HuH-7 (cell line): ENCODE measurements at places on chromosomes 2 and 18.

- DNase-seq, result no peak
Measured at GRCh38 chr2:219783359-219783975, 156.0 kb downstream of the SLC4A3 start.

DNA sequence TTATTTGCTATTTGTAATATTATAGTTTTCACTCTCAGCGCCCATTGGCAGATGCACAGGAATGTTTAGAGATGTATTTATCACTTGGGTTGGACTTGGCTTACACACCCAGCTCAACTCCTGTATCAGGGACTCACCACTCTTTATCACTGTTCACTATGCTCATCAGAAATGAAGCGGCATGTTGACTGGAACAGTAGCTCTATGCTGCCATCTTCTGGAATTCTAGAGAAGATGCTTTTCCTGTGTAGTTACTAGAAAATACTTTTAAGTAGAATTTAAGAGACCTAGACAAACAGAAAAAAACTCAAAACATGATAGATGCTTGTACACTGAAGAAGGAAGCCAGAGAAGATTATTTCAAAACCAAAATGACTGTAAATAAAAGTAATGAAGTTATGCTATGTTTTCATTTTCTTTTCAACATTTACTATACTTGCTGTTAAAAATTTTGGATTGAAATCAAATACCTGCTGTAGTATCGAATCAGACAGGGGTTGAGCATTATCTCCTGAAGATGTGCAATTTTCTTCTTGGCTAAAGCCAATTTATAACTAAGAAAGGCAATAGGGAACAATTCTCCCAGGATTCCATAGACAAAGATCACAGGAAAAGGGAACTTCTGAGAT is 47.4 kb upstream of the NXPH2 start:
- DNase-seq, result peak; percentile 15

DNA sequence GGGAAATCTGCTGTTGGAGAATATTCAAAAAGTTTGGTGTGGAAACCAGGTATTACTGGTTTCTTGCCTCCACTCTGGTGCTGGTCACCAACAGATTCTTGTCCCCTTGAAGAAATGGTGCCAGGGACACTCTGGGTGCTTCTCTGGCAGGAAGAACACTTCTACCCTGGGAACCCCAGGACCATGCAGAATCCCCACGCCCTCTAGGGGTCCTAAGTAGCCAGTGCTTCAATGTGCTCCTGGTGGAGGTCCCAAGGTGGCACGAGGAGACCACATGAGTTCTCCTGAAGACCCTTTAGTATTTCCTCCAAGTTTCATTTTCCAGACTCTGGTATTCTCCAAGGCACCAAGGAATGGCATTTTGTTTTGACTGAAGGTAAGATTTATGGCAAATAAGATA is 380.6 kb downstream of the TSN start:
- DNase-seq, result peak; percentile 40

DNA sequence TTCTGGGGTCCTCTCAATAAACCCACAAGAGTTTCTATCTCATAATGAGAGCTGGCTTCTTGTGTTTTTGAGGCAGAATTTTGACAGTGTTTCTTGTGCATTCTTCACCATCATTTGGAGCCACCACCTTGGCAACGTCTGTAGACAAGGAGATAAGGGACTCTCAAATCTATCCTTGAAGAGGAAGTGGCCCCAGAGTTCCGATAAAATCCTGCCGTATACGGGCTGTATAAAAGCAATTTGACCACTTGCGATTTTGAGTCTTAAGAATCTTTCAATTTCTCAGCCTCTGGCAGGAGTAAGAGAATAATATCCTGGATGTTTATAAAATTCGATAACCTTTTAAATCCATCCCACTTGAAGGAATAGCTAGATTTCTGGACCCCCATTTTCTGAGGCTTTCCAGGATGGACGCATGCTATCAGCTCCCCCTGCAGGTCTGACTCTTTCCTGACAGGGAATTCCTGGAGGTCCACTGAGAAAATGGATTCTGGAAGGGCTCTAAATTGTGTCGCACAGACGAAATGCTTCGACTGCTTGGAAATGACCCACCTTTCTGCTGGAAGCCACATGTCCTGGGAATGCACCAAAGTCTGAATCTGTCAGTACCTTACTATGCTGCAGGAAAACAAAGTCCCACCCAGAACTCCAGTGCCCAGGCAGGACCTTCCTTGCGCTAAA is 54.1 kb downstream of the E2F6 start:
- peak; percentile 66 for DNase-seq

GRCh38 chr2:237603718-237604362 is 13.3 kb upstream of the RAB17 start:
- no peak for DNase-seq

DNA sequence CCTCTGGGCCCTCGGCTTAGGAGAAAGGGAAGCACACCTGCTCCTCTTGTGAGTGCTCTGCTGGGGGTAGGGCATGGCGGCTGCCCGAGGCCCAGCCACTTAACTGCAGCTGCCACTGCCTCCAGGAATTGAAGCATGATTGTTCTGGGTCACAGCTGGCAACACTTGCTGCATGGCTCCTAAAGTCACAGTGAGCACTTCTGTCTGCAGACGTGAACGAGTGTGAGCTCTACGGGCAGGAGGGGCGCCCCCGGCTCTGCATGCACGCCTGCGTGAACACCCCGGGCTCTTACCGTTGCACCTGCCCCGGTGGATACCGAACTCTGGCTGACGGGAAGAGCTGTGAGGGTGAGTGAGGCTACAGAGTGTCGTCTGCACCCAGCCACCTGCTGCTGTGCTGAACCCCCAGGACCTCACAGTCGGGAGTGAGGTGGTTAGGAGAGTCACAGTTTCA is 44.4 kb downstream of the FBLN7 start:
- DNase-seq, result no peak

GRCh38 chr2:186590350-186590758 is 498 bp downstream of the ITGAV start:
- DNase-seq, result no peak

DNA sequence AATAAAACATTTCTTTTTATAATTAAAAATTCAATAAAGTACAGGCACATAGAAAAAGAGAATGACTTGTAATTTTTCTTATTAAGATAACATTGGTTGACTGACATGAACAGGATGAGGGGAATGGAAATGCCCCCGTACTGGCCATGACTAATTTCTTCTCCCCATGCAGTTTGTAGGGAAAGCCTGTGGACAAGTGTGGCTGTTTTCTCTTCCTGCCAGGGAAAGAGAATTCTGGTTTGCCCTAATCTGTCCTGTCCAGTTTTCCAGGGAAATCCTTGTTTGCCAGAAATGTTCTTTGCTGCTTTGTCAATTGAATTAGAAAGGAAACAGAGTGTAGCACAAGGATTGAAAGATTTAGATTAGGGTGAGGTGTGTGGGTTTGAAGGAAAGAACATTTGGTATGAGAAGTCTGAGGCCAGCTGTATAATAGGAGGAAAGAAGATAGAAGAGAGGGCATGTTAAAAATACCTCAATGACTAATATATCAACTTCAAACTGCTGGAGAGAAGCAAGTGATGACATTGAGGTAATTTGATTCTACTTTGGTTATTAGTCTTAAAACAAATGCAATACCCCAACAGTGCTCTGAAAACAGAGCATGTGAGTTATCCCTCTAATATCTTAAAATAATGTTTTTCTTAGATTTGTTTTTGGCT is 593.9 kb upstream of the ZNF804A start:
- DNase-seq, result no peak

DNA sequence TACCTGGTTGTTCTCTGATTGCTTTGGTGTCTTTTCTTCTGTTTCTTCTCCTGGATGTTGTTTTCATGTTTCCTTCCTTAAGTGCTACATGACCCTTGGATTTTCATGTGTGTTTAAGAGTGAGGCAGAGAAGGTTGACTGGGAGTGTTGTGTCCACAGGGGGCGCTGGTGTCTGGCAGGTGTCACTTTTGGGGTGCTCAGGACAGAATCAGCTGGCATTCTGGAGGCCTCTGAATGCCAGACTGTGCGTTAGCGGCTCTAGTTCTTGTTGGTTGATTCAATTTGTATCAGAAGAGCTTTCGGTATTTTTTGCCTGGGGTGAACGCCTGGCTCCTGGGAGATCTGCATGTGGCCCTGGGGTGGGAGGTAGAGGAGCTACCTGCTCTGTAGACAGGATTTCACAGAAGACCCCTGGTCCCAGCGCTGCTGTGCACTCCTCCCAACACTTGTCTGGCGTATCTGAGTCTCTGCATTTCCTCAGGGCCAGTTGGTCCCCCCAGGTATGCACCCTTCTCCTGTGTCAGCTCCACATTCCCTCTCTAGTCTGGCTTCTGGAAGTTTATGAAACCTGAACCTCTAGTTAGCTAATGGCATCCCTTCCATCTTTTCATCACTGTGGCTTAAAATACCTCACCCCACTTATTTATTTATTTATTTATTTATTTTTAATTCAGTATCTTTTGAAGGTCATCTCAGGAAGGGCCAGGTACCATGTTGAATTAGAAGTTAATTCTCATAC is 1.1 kb downstream of the GREB1 start:
- DNase-seq, result no peak

DNA sequence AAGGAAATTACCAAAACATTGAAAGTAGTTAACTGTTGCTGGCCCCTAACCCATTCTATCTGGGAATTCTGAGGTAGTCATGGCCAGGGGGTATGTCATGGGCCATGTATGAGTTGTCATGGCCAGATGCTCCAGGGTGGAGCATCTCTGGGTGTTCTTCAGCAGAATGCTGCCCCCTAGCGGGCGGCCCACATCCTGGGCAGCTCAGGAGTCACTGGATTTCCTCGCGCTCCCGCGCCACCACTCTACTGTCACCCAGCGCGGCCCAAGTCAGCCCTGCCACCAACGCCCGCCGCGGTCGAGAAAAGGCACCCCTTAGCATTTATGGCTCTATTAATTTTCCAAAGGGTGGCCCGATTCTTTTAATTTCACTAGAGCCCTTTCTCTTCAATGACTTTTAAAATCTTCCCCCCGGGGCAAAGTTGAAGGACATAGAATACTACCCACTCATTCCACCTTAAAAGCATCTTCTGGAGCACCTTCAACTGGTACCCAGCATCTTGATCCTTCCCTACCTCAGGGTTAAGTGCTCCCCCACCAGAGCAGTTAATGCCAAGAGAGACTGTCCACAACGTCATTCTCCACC is 41.6 kb downstream of the PKDCC start:
- DNase-seq, result peak; percentile 69

DNA sequence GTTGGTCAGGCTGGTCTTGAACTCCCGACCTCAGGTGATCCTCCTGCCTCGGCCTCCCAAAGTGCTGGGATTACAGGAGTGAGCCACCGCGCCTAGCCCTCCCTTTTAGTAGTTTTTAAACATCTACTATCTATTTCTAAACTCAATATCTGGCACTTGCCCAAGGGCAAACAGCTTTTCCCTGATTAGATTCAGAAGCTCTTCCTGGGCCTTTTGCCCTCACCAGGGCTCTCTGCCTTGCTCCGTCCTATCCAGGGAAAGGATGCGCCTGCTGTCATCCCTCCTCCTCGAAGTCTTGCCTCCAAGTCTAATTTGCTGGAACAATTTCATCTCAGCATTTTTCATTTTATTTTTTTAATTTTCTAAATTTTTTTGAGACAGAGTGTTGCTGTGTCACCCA is 41.4 kb upstream of the FHOD3 start:
- DNase-seq, result no peak

GRCh38 chr2:47295981-47296635 is 106.8 kb upstream of the MSH2 start:
- DNase-seq, result no peak

- no peak for DNase-seq
Measured at GRCh38 chr2:100831831-100832230, 11.9 kb downstream of the NPAS2 start.

DNA sequence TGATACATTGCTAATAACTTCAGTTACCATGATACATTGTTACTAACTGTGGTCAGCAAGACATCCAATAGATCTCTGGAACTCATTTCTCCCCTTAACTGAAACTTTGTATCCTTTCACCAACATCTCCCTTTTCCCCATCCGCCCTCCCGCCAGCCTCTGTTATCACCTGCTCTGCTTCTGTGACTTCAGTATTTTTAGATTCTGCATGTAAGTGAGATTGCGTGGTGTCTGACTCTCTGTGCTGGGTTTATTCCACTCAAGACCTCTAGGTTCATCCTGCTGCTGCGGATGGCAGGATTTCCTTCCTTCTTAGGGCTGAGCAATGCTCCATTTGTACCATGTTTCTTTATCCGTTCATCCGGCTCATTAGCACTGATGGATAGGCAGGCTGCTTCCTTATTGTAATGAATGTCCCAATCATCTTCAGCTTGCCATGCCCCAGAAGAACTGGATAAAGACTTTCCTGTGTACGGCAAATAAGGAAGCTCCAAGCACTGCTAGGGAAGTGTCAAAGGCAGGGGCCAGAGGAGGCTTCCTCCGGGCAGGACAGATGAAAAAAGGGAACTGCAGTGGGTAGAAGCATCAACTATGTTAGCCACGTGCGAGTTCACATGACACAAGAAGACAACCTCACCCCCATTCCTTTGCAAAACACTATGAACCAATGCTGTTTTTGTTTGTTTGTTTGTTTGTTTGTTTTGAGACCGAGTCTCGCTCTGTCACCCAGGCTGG is 113.4 kb downstream of the EIPR1 start:
- DNase-seq, result no peak

- DNase-seq, result no peak
Measured at GRCh38 chr18:46456691-46457090, 200.3 kb downstream of the LOXHD1 start.

- no peak for DNase-seq
Measured at GRCh38 chr2:16003809-16004208, 63.5 kb downstream of the MYCN start.

DNA sequence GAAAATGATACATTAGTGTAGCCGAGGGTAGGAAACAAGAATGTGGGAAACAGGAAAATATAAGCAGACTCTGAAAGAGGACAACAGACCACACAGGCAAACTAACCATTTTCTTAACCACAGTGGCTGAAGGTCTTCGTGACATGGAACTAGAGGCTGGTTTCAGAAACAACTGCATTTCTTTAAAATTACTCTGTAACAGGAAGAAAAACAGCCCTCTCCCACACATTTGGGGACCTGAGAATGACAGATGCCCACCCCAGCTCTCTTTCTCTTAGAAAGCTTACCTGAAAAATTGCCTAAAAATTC is 13.8 kb upstream of the SLC25A52 start:
- DNase-seq, result no peak

GRCh38 chr2:66696374-66696773 is 261.4 kb downstream of the MEIS1 start:
- no peak for DNase-seq

DNA sequence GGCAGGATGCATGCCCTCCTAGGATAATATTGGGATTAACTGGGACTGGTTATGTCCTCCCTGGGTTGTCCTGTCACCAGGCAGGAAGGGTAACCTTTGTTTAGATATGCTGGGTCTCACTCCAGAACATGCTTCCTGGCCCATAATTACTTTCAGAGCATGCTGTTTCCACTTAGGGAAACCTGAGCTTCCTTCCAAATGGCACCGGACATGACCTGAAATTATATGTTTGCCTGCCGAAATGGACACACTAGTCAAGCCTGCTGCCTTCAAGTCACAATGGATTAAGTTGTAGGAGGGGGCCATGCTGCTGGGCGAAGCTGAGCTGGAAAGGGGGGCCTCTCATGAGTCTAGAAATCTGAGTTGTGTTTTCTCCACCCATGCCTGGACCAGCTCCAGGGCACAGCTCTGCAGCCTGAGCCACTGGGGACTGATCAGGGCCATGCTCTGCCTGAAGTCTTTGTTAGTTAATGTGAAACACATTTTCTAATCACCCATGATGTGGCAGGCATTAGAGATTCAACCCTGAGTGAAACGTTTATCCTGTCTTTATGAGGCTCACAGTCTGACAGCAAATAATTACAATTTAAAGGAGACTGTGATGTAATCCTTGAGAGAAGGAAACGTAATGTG is 273.3 kb downstream of the TNS1 start:
- no peak for DNase-seq

GRCh38 chr2:45276914-45277313 is 267.7 kb upstream of the SIX2 start:
- DNase-seq, result no peak

GRCh38 chr2:113124181-113124961 is 3.0 kb upstream of the IL1RN start:
- no peak for DNase-seq
